Urinary bladder (tissue), 4 donors: ENCODE measurements at places on chromosomes 6 and 20. TPM values are rescaled to one million over a fixed set of nuclear protein-coding genes. Genes with fewer than 3 reads are reported as not detected.

Gene PLCB4
- 32.1 TPM for total RNA-seq

Gene OGFRL1
- total RNA-seq, result 29.7 TPM

- DNase-seq, result no peak
Observed at GRCh38 chr20:5608442-5609161, 141.6 kb upstream of the SHLD1 start.

DNA sequence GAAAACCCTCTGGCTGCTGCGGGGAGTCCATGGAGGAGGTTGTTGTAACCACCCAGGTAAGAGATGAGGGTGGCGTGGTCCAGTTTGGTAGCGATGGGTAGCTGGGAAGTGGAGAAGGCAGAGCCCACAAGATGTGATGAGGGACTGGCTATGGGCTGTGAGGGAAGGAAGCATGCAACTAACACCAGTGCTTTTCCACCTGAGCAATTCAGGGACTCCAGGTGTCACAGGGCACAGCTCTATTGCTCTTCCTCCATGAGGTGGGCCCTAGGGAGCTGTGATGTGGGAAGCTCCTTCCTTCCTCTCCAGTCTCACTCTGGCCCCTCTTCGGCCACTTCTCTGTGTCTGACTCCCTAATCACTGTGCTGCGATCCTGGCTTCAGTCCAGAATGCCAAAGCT lies 32.4 kb upstream of the TGM6 start:
- no peak for DNase-seq

DNA sequence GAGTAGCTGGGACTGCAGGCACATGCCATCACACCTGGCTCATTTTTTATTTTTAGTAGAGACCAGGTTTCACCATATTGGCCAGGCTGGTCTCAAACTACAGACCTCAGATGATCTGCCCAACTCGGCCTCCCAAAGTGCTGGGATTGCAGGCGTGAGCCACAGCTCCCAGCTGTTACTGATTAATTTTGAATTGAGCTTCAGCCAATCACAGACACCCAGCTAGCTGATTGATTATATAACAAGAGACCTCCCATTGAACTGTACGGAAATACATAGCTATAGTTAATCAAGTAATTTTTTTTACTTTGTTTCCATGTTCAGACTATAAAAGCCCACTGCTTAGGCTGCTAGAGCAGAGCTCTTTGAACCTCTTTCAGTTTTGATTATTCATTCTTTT lies 31.6 kb downstream of the PKIB start:
- no peak for DNase-seq

DNA sequence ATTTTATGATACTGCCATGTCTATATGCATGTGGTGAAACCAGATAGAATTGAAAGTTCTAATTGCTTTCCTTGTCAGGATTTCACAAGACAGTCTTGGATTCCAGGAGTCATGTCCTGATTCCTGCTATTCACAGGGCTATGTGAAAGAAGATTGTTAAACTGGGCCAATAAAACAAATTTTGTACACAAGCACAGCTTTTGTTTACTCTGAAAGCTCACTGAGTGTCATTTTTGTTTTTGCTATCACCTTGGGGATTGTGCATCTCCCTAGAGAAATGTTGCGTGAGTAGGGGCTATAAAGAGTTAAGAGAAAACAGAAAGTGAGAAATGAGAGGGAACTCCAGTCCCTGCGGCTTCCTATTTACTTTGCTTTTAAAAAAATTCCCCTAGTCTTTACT lies 627.5 kb downstream of the PKHD1 start:
- no peak for DNase-seq

DNA sequence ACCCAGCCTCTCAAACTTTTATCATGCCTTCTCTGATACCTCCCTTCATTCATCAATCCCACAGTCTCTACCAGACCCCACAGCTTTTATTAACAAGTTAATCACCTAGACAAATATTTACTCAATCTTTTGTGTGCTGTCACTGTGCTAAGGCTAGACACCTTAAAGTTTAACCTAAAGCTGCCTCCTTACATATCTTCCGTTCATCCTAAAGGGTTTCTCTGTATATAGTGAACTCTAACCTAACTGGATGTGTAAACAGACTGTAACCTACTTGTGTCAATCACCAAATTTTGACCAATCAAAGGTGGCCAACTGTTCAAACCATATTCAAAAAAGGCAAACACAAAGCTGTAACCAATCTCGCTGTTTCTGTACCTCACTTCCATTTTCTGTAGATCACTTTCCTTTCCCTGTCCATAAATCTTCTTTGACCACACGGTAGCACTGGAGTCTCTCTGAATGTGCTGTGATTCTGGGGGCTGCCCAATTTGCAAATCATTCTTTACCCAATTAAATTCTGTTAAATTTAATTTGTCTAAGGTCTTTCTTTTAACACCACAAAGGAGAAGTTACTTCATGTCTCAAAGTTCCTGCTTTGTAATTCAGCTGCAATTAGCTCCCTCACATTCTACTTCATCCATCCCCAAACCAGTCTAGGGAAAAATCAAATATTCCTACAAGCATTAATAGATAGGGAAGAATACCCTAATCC lies 72.5 kb downstream of the ARHGAP18 start:
- no peak for DNase-seq
